CD4-positive, alpha-beta T cell (primary cell): ENCODE measurements at places on chromosomes 4 and X.
A peak's percentile ranks its signal among the peaks of the same experiment; 100 is the strongest.

DNA sequence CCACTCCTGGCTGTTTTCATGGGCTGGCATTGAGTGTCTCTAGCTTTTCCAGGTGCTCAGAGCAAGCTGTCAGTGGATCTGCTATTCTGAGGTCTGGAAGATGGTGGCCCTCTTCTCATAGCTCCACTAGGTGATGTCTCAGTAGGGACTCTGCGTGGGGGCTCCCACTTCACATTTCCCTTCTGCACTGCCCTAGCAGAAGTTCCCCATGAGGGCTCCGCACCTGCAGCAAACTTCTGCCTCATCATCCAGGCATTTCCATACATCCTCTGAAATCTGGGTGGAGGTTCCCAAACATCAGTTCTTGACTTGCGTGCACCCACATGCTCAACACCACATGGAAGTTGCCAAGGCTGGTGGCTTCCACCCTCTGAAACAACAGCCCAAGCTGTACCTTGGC, 13.8 kb downstream of the GLRA3 start:
- H3K4me3 ChIP-seq: no peak overlapping the region
- no peak overlapping the region for H3K27ac ChIP-seq
- no peaks in the 10 kb centered on the region for H3K27me3 ChIP-seq
- no peaks in the 10 kb centered on the region for H3K4me1 ChIP-seq

GRCh38 chr4:145830699-145831098, 107.9 kb downstream of the ZNF827 start:
- H3K27me3 ChIP-seq: no peaks in the 10 kb centered on the region
- no peak overlapping the region for H3K4me3 ChIP-seq
- DNase-seq: no peak
- peaks cover 9% of the 10 kb centered on the region for H3K4me1 ChIP-seq
- no peaks in the 10 kb centered on the region for H3K36me3 ChIP-seq
- H3K27ac ChIP-seq: no peak overlapping the region

DNA sequence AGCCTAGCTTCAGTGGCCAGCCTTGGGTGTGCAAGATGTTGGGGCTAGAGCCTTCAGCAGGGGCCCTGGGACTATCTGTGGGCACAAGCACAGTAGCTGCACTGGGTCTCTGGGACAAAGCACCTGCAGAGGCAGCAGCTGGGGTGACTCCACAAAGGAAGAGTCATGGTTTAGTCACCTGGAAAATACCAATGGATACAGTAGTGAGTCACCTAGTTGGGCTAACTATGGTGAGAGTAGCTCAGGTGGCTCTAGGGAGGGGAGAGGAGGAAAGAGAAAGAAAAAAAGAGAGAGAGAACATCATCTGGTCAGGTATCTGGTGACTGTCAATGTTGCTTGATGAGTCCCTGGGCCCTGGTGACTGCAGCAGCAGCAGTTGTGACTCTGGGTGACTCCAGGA, 72.9 kb upstream of the SPIN4 start:
- no peaks in the 10 kb centered on the region for H3K4me1 ChIP-seq
- H3K4me3 ChIP-seq: no peak overlapping the region
- peaks cover 3% of the 10 kb centered on the region for H3K36me3 ChIP-seq
- no peak overlapping the region for H3K27ac ChIP-seq
- H3K27me3 ChIP-seq: no peaks in the 10 kb centered on the region

GRCh38 chr4:141771889-141772830, 135.8 kb downstream of the IL15 start:
- no peaks in the 10 kb centered on the region for H3K36me3 ChIP-seq
- no peak for DNase-seq
- no peak overlapping the region for H3K27ac ChIP-seq
- H3K4me3 ChIP-seq: peak overlapping the region; percentile 5

GRCh38 chrX:48689208-48689920, 5.8 kb downstream of the WAS start:
- H3K36me3 ChIP-seq: peaks cover 40% of the 10 kb centered on the region
- peaks cover 42% of the 10 kb centered on the region for H3K4me1 ChIP-seq
- H3K27me3 ChIP-seq: no peaks in the 10 kb centered on the region

- H3K4me3 ChIP-seq: no peak overlapping the region
- no peak overlapping the region for H3K27ac ChIP-seq
- H3K27me3 ChIP-seq: peaks cover 21% of the 10 kb centered on the region
- DNase-seq: no peak
- peaks cover 8% of the 10 kb centered on the region for H3K4me1 ChIP-seq
These were observed 1.3 kb upstream of the ZNF732 start for GRCh38 chr4:306551-306961.

DNA sequence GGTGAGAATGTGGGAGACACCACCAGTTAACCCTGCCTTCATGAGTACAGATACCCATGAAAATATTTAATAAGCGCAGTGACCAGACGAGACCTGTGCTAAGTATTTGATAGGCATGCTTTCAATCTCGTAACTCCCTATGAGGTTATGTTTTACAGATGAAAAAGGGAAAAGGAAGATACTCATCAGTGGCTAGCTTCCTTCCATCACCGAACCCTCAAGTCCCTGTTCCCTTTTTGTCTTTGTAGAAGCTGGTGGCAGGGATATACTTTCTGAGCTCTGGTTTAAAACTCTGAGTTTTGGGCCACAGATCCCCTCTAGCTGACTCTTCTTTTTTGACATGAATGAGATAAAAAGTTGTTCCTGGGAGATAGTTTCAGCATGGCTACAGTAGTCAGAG, 26.3 kb downstream of the AFF1 start:
- DNase-seq: no peak
- no peaks in the 10 kb centered on the region for H3K27me3 ChIP-seq
- peaks cover 10% of the 10 kb centered on the region for H3K36me3 ChIP-seq
- H3K4me1 ChIP-seq: no peaks in the 10 kb centered on the region

GRCh38 chr4:8316251-8316771, 46.8 kb downstream of the HTRA3 start:
- DNase-seq: no peak
- H3K4me3 ChIP-seq: no peak overlapping the region
- peaks cover 3% of the 10 kb centered on the region for H3K27me3 ChIP-seq
- H3K36me3 ChIP-seq: no peaks in the 10 kb centered on the region
- no peaks in the 10 kb centered on the region for H3K4me1 ChIP-seq

GRCh38 chrX:50565718-50566117, 95.1 kb upstream of the DGKK start:
- H3K4me3 ChIP-seq: no peak overlapping the region
- DNase-seq: no peak
- H3K36me3 ChIP-seq: no peaks in the 10 kb centered on the region
- H3K4me1 ChIP-seq: no peaks in the 10 kb centered on the region
- no peaks in the 10 kb centered on the region for H3K27me3 ChIP-seq

GRCh38 chr4:51932261-51932660, 87.9 kb downstream of the LRRC66 start:
- H3K27me3 ChIP-seq: no peaks in the 10 kb centered on the region
- H3K4me1 ChIP-seq: no peaks in the 10 kb centered on the region
- H3K36me3 ChIP-seq: no peaks in the 10 kb centered on the region
- no peak overlapping the region for H3K27ac ChIP-seq
- DNase-seq: no peak

GRCh38 chr4:95560774-95561173, 12.0 kb upstream of the UNC5C start:
- H3K4me1 ChIP-seq: no peaks in the 10 kb centered on the region
- H3K27ac ChIP-seq: no peak overlapping the region
- H3K4me3 ChIP-seq: no peak overlapping the region
- no peaks in the 10 kb centered on the region for H3K27me3 ChIP-seq

- H3K36me3 ChIP-seq: no peaks in the 10 kb centered on the region
- DNase-seq: no peak
- no peaks in the 10 kb centered on the region for H3K27me3 ChIP-seq
- no peak overlapping the region for H3K27ac ChIP-seq
- H3K4me3 ChIP-seq: no peak overlapping the region
These were observed 5.3 kb upstream of the ARAP2 start for GRCh38 chr4:36249610-36250009.

- H3K27me3 ChIP-seq: no peaks in the 10 kb centered on the region
- H3K4me1 ChIP-seq: no peaks in the 10 kb centered on the region
- H3K27ac ChIP-seq: no peak overlapping the region
- no peaks in the 10 kb centered on the region for H3K36me3 ChIP-seq
These were observed 331.4 kb downstream of the CCSER1 start for GRCh38 chr4:90458576-90458975.

DNA sequence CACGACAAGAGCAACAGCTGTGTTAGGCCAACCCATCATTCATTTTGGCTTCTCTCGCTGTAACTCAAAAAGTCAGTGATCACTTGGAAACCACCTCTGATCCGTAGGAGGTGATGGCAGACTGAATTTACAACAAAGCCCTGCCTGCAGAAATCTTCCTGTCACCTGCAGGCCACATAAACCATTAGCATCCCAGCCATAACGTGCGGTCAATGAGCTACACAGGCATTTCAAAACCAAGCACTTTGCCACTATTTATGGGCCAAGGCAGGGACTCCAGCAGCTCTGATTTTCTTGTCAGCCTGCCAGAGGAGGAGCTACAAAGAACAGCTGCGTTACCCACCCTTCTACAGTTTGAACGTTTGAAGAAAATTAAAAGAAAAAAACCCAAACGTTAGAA, 228.1 kb upstream of the PPARGC1A start:
- no peaks in the 10 kb centered on the region for H3K27me3 ChIP-seq
- H3K4me3 ChIP-seq: no peak overlapping the region
- H3K4me1 ChIP-seq: no peaks in the 10 kb centered on the region
- DNase-seq: no peak

GRCh38 chr4:17717301-17717700, 64.1 kb downstream of the FAM184B start:
- no peak overlapping the region for H3K27ac ChIP-seq
- no peaks in the 10 kb centered on the region for H3K27me3 ChIP-seq
- no peaks in the 10 kb centered on the region for H3K36me3 ChIP-seq
- no peak overlapping the region for H3K4me3 ChIP-seq
- no peaks in the 10 kb centered on the region for H3K4me1 ChIP-seq

- no peaks in the 10 kb centered on the region for H3K27me3 ChIP-seq
- no peak overlapping the region for H3K27ac ChIP-seq
- no peak overlapping the region for H3K4me3 ChIP-seq
- H3K36me3 ChIP-seq: no peaks in the 10 kb centered on the region
These were observed 29.7 kb upstream of the DIPK2B start for GRCh38 chrX:45230410-45230809.

DNA sequence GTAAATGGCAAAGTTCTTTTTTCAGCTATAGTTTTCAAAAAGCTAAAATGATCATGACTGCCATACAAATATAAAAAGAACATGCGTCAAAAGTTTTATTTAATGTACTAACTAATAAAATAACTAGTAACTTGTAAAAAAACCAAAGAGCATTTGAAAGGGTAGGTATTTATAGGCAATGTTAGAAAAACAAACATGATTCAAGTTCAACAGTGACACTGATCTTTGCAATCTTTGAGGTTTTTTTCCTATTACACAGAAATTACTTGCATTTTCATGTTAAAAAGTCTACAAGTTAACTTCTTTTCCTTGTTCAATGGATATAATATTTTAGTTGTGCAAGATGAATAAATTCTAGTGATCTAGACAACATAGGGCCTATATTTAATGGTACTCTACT, 72.3 kb upstream of the GRID2 start:
- H3K4me3 ChIP-seq: no peak overlapping the region
- H3K36me3 ChIP-seq: no peaks in the 10 kb centered on the region
